ENCODE measurements at places on chromosomes 3 and 15.

DNA sequence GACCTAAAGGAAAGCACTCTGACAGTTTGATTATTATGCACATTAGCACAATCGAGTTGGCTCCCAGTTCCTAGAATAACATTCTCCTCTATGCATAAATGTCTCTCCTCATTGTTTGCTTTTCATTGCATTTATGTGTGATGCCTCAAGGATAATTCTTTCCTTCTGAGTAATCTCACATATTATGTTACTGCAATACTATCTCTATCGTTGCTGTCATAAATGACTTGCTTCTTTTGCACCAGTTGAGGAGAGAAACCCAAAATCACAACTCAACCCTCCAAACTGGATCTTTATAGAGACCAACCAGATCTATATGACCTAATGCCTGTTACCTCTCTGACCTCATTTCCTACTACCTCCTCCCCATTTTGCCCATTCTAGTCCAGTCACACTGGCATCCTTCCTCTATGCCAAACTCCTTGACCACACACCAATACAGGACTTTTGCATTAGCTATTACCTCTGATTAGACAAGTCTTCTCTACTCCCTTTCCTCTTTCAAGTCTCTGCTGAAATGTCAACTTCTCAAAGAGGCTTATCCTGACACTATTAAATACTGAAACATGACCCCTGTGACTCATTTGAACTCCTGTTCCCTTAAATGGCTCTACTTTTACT is 1026.0 kb downstream of the TUSC7 start:
- DNase-seq = peak; percentile 74

DNA sequence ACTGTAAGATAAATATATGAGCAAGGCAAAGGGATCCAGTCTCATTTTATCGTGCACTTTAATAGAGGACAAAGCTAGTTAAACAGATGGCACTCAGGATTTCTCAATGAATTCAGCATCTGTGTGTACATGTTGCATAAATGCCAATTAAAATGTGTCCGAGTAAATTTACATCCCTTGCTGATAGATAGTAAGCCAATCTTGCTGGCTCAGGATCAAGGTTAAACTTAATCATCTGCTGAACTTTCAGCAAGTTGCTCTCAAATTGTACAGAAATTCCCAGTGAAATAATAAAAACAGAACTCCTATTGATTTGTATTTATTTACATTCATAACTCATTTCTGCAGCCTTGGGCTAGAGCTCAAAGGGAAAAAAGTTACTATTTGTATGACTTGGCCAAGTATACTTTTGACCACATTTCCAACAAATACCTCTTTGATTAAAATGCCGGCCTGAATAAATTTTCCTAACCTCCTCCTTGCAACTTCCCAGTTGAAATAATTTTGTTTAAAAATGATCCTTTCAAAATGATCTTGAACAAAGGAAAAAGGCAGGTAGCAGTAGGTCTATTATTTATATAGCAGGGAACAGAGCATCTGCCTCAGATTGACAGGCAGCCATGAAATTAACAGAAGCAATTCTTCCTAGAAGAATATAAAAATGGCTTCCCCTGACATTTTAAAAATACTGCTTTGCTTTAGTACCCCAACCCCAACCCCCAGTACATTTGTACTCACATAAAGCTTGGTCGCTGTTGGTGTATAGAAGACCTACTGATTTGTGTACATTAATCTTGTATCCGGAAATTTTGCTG is 1001.9 kb downstream of the ROBO1 start:
- no peak for DNase-seq

- DNase-seq = no peak
Observed at GRCh38 chr3:47762233-47762632, 19.5 kb downstream of the SMARCC1 start.

DNA sequence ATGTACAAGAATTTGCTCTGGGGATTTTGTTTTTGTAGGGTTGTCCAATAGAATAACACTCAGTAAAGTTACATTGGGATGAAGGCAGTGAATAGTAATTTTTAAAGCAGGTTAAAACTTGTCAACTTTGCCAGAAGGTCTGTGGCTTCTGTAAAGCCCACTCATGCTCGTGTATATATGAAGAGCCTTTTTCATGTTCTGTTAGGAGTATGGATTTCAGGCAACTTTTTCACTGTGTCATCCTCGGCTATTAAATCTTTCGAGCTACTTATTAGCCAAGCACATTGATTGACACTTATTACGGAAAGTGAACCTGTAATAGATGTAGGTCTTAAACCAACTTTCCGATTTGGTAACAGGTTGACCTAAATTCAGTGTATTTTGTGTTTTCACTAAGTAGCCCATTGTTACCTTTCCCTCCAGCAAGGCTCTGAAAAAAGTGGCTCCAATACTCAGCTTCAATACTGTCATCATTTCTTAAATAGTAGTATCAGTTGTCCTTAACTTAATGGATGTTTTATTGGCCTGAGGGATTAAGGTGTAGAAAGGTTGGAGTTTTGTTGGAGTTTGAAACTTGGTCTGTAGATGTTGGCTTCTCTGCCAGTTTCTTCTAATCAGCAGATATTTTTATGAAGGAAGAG is 1.7 kb downstream of the PAK2 start:
- no peak for DNase-seq

DNA sequence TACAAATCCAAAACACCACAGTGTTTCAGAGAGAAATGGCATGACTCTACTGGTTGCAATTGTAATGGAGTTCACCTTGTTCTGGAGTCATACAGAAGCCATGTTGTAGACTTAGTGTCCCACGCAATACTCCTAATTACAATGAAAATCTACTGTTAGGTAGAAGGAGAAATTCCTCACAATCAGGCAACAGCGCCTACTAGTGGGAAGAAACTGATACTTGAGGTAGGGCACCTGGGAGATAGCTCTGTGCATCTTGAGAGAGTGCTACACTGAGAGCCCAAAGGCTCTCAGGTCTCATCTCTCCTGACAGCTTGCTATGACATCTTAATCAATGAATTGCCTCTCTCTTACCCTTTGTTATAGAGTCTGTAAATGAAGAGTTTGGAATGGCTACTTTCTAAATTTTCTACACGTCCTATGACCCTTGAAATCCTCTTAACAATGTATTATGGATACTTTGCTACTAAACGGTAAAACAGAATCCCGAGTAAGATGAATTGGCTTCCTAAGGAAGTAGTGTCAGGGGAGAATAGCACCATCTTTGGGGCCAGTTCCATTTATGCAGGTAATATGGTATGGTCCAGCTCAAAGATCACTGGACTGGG is 422.7 kb upstream of the TPRG1 start:
- no peak for DNase-seq

GRCh38 chr3:148815316-148816110 is 12.1 kb upstream of the CPB1 start:
- no peak for DNase-seq

- no peak for DNase-seq
Observed at GRCh38 chr3:189621948-189622603, 9.1 kb upstream of the TP63 start.

GRCh38 chr15:100931143-100931890 is 12.2 kb downstream of the LRRK1 start:
- no peak for DNase-seq

GRCh38 chr3:153767601-153768560 is 353.3 kb upstream of the ARHGEF26 start:
- no peak for DNase-seq

GRCh38 chr3:138971766-138972320 is 24.8 kb downstream of the FOXL2NB start:
- no peak for DNase-seq

DNA sequence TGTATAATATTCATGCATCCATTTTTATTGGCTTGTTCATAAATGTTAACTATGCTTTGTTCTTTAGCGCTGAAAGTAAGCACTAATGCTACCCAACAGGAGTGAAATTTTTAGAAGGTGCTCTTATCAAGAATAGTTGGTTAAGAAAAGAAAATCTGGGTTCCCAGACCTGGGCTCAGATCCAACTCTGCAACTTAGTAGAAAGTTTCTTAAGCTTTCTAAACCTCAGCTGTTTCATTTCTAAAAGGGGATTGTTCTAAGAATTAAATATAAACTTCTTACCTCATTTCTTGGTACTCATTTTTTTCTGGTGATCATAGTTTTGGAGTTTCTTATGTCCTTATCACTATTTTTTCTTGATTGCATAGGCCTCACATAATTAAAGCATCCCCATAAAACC is 12.1 kb downstream of the ARPP21 start:
- DNase-seq = no peak

DNA sequence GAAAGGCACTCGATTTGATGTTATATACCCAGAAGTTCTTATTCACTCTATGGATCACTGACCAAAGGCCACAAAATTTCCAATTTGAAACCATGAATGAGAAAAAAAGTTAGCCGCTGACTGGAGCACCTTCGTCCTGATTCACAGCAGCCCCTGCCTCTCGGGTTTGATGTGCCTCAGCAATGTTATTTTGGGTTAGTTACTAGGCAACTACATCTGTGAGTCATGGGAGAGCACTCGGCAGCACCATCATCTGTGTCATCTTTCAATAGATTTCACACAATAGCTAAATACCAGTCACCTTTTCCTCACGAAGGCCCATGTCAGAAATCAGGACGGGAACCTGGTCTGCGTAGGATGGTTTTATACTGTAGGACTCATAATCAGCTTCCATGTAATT is 269.2 kb downstream of the ZBBX start:
- DNase-seq = peak; percentile 26

- no peak for DNase-seq
Observed at GRCh38 chr3:182855076-182855475, 61.8 kb downstream of the ATP11B start.

GRCh38 chr3:14416453-14416852 is 14.0 kb downstream of the SLC6A6 start:
- no peak for DNase-seq

DNA sequence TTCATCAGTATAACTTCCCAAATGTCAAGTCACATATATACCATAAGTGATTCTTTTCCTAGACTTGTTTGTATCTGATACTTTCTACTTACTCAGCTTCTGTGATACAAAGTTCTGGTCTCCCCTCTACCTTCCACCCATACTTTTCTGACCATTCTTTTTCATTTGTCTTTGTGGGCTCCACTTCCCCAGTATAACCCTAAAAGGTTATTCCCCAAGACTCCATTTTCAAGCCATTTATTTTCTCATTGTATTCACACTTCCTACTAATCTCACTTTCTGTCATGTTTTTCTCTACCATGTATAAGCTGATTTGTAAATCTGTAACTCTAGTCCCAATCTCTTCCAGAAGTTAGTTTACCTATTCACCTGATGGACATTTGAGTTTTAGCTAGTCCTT is 34.0 kb downstream of the IQCB1 start:
- DNase-seq = no peak

GRCh38 chr15:24292837-24293236 is 382.7 kb upstream of the NPAP1 start:
- no peak for DNase-seq

DNA sequence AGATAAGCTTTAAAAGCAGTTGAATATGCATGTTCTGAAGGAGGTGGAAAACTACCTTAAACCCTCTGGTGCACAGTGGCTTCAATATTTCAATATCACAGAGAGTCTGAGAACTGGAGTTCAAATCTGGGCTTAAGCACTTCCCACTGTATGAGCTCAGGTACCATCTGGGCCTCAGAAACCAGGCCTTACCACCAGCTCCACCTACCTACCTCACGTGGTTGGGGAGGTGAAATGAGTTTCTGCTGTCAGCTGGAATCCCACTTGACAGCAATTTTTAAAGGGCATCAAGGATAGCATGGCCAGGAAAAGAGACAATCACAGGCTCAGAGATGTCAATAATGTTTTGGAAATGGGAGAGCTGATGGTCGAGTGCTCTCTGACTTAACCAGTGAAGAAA is 5.0 kb downstream of the CHCHD4 start:
- DNase-seq = no peak

DNA sequence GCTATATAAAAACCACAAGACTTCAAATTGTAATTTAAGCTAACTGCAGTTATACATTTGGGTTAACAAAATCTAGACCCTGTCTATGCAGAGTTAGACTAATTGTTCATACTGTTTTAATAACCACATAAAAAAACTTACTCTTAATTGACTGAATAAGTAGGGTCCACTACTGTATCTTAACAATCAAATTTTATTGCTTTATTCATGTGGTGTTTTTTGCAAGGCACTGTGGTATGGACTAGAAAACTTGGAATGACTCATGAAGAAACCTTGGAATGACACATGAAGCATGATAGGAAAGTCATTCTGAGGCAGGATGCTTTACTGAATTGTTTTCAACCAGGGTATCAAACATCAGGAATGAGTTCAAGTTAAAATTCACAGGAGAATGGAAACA is 2.3 kb downstream of the SERP1 start:
- DNase-seq = no peak

- no peak for DNase-seq
Observed at GRCh38 chr3:159018341-159018740, 216.5 kb downstream of the MFSD1 start.

DNA sequence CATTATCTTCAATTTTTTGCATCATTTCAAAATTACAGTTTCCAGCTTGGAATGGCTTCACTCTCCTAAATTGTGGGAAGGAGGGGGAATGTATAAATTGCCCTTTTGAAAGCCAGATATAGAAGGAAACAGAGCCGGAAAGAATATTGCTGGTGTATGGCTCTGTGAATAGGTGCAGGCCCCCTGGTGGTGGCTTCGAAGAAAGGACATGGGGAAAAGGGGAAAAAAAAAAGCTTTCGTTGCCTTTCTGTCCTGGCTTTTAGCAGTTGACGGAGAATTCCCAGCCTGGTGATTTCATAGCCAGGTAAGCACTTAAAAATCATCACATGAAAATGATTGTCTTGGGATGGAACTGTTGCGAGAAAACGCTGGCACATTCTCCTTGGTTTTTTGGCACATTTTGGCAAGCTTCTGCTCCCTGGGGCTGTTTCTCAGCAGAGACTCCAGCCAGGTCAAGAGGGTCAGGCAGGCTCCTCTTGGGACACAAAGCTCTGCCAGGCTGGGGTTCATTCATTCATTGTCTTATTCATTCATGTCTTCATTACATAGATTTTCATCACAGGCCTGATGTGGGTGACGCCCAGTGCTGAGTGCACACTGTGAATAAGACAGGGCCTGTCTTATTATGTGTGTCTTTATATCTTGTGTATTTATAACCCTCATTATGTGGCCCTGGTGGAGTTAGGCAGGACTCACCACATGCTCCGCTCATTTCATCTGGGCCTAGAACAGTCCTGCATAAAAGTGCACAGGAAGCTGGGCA is 300.0 kb upstream of the TPM1 start:
- DNase-seq = peak; percentile 75

- DNase-seq = no peak
Observed at GRCh38 chr15:42576040-42576594, 711 bp downstream of the STARD9 start.

GRCh38 chr3:157046520-157046919 is 113.4 kb downstream of the CCNL1 start:
- no peak for DNase-seq

- no peak for DNase-seq
Observed at GRCh38 chr3:133956982-133957381, 61.3 kb upstream of the RAB6B start.

GRCh38 chr15:33282226-33283020 is 28.3 kb upstream of the RYR3 start:
- DNase-seq = no peak

GRCh38 chr15:48856942-48857341 is 21.0 kb upstream of the EID1 start:
- no peak for DNase-seq

Data from muscle of back (tissue), 13 donors.